NCI-H2081 treated with DMSO at 0.1 percent for 48 hours (cell line): ENCODE measurements at places on chromosomes 12 and 14.

- DNase-seq, result no peak
Observed at GRCh38 chr12:130198026-130198662, 35.9 kb downstream of the FZD10 start.

DNA sequence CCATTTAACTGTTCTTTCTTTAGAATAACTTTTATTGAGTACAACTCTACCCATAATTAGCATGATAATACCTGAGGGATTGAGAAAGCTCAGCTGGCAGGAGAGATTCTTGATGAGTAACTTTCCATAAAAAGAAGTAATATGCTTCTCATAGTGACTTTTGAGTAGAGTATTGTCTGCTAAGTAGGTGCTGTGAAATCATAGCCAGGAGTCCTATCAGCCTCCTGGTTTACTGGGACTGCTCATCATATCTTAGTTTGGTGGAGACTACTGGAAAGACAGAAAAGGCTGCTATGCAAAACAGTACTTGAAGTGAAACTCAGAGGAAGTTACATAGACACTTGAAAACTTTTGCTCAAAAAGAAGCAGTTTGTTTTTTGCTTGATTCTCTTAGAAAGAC is 113.3 kb upstream of the ATP2B1 start:
- no peak for DNase-seq

DNA sequence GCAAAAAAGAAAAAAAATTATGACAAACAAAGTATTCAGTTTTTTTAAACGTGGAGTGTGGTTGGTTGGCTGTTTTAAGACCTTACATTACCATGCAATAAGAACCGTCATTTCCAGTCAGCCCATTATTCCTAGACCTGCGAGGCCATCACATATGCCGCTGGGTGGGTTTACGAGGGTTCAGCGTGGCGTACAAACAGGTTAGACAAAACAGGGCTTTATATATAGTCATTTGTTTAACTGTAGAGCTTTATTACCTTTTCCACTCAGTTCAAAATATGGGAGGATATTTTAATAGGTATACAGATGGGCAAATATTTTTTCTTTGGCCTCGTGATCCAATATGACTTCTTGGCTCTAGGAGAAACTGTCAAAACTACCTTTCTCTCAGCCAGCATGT is 67.2 kb downstream of the KSR2 start:
- no peak for DNase-seq

GRCh38 chr12:41536813-41537490 is 348.8 kb downstream of the PDZRN4 start:
- DNase-seq, result no peak

DNA sequence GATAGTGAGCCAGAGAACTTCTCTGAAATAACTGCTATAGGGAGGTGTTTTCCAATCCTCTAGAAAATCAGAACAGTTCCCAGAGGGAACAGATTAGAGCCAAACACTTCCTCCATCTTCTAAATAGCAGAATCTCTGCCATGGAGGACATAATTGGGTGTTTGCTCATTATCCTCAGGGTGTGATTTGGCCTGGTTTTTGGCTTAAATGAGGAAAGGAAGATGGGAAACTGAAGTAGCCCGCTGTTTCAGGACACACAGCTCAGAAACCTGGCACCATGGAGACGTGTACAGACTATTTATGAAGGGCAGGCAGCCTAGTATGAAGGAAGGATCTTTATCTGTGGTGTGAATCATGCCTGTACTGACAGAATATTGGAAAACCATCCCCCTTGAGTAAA is 231.7 kb upstream of the PRKD1 start:
- DNase-seq, result no peak

DNA sequence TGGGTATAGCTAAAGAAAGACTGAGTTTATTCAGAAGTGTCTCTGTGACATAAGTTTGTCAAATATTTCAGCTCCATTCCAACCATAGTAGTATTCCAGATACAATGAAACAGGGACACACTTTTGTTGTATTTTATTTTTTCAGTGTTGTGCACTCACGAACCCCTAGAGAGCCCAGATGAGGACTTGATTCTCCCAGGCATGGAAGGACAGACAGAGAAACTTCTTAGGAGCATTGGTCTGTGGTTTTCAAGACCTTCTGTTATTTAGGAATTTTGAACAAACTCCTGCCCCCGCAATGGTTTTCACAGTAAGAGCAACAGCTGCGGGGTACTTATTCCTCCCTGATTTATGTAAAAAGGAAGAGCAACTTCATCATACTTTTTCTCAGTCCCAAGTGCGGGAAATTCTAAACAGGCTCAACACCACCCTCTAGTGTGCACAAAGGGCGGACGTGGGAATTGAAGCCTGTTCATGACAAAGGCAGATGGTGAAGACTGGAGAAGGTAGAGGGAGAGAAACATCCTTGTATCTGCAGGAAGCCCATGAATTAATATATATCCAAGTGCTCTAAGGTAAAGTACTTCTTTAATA is 147.6 kb downstream of the PAH start:
- no peak for DNase-seq

DNA sequence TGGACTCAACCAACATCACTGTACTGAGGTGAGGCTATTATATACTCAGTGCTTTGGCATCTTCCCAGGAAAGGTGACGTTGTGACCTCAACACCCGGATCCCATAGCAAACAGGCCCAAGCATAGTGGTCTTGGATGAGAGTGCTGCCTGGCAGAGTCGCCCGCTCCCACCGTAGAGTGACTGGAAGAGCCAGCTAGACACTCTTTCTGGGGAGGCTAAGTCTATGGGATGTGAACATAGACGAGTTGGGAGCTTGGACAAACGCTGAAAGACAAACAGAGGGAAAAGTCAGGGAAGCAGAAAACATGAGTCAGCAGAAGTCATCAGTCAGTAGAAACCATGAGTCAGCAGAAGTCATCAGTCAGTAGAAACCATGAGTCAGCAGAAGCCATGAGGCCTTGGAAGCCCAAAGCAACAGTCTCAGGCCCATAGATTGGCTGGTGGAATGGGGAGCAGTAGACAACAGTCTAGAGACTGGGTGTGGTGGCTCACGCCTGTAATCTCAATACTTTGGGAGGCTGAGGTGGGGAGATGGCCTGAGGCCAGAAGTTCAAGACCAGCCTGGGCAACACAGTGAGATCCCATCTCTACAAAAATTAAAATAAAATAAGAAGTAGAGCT is 66.4 kb upstream of the MAP1LC3B2 start:
- DNase-seq, result no peak

DNA sequence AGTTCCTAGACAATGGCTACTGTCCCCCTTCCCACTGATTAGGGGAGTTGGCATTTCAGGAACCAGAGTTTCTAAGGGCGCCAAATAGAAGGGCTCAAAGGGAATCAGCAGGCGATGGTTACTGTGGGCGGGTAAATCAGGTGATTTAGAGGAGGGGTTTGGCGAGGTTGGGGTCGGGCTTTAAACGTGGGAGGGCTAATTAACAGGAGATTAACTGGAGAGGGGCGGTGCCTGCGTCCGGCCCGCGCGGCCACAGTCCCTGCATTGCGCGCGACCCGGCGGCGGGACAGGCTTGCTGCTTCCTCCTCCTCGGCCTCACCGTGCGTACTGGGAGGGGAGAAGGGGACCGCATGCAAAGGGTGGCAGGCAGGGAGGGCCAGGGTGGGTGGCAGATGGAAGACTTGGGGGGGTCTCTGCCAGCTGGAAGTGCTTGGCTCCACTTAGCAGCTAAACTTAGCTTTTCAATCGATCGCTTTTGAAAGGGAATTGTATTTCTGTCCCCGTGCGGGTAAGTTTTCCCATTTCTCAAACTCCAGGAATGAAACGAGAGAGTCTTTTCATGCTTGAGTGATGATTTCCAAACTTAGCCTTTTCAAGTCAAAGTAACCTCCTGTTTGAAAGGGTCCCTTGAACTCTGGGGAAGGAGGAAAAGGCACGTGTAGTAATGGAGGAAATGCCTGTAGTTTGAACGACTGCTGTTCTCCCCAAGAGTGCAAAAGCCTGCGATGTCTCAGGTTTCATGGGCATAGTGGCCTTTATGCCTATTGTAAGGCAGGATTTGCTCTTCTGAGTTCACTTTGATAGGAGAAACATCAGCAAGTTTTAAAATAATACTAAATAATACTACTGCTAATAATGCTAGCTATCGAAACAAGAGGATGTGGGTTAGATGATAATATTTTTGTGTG is at the start of gene MGST1:
MGST1 (plus strand) TSS at position 255 of the 908 bp plus-strand sequence. CDS start 6,608 bp downstream, outside the sequence.
- DNase-seq, result peak; percentile 83

GRCh38 chr14:57659052-57659451 is 165.4 kb upstream of the CCDC198 start:
- no peak for DNase-seq

DNA sequence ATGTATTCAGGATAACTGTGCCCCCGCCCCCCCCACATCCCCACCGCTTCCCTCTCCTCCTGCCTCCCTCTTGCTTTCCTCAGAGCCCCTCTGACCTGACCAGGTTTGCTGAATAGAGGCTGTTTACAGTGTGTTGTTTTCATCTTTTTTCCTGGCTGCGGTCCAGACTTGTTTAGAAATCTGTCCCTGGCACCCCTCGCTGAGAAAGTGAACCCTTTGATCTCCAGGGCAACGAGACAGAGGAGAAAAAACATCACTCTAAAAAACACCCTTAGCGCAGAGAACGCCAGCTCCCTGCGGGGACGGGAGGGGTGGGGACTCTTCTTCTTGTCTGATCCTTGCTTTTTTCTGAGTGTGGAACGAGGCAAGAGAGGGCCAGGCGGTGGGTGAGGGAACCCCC is 22.5 kb downstream of the SDS start:
- no peak for DNase-seq

GRCh38 chr14:104977681-104978653 is at the start of gene AHNAK2:
AHNAK2 (minus strand) TSS chr14:104978374; CDS start chr14:104978237, 137 bp downstream.
- DNase-seq, result no peak

DNA sequence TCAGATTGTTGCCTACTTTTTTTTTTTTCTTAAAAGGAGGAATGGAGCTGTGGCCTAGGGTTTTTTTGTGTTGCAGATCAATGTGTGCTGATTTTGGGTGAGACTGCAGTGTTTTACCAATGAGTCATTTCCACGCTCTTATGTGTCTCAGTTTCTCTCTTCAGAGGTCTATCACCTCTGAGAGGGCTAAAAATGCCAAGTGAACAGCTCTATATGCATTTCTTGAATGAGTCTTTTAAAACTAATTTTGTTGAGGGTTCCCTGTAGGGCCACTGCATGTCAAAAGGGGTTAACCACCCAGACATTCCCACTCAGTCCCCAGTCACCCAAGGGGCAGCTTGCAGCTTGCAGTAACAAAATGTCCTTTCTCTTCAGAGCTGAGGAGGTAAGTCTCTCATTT is 24.3 kb upstream of the GLIPR1L2 start:
- no peak for DNase-seq

DNA sequence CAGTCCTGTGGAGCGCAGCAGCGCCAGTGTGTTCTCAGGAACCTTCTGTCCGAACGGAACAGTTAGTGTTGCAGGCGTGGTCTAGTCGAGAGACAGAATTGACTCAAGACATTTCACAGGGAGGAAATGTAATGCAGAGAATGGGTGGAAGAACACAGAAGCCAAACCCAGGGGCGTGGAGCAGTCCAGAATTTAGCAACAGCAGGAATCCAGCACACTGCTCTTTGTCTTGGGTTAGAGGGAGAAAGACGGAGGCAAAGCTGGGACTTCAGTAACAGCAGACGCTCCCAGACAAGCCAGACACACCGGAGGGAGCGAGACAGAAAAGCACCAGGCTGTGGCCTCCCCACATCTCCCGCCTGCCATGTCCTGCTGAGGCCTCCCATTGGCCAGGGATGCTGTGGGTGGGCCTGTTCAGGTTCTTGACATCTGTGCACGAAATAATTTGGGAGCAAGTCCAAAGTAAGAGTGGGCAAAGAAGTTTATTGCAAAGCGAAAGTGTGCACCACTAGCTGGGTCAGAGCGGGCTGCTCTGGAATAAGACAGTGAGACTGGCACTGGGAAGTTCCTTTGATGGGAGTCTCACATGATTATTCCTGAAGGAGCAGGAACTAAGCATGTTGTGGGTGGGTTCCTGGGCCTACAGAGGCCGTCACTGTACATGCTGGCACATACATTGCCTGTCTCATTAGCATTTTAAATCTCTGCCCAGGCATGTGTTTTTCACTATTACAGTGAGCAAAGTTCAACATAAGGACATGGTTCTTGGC is 339.3 kb upstream of the SFSWAP start:
- no peak for DNase-seq

DNA sequence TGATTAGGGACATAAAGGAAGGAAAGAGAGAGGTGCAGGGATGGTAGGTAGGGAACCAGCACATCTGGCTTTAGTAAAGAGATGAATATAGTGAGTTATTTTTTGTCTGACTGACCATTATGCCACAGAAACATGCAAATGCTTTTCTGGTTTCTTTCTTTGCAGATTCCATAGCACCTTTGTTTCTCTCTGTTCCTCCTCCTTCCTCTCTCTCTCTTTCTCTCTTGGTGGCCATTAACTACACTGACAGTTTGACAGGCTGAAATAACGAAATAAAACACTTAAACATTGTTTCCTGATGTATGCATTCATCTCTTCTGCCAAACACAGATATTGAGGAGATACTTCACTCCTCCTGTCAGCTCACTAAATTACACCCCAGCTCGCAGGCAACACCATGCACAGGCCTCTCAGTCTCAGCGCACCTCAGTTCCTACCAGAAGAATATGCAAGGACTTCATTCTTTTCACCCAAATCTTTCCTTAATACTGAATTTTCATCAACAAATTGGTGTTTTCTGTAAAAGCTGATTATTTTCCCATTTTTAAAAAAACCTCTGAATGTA is 406.9 kb upstream of the SOX5 start:
- DNase-seq, result no peak

DNA sequence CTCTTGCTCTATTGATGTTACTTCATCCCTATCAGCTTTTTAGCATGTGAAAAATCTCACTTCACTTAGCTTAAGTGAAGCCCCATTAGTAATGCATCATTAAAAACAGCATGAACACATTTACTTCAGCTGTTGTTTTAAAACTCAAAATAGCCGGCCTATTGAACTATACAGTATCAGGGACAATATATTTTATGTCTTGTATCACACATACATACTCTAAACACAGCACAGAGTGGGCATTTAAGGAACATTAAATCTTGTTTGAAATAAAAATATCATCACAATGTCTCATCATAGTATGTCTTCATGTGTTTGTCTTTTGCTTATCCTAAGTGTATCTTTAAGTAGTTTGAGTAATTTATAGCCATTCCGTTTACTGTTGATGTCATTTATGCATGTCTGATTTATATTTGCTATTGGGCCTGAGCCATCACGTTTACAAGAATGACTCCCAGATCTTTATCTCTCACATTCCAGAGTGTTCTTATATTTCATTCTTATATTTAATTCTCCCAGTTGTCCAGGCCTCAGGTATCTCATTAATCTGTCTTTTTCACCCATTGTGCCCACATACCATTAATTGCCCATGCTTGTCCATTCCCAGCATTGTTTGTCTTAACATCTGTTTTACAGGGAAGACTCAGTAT is 57.5 kb downstream of the ARHGAP5 start:
- no peak for DNase-seq

DNA sequence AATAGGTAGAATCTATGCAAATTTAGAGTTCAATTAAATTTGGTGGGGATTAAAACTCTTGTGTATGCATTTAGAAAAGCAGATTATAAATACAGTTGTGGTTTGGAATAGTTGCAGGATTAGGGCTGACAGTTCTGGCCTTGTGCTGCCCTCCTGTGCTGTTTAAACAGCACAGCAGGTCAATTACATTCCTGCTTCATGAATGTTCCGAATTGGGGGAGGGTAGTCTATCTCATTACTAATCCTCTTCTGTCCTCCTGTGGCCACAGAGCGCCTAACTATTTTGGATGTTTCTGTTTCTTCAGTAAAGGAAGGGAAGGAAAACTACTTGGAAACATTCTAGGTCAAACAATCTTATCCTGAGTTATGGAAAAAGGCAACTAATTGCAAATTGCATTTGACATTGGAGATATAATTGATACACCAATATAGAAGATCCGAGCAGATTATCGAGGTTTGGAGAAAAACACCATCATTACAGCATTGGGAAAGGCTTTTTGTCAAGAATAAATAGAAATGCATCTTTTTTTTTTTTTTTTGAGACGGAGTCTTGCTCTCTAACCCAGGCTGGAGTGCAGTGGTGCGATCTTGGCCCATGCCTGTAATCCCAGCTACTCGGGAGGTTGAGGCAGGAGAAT is 8.7 kb upstream of the GPR19 start:
- peak; percentile 84 for DNase-seq
